ENCODE measurements at places on chromosomes 1 and 21. TPM values are rescaled to one million over a fixed set of nuclear protein-coding genes. Genes with fewer than 3 reads are reported as not detected.

DNA sequence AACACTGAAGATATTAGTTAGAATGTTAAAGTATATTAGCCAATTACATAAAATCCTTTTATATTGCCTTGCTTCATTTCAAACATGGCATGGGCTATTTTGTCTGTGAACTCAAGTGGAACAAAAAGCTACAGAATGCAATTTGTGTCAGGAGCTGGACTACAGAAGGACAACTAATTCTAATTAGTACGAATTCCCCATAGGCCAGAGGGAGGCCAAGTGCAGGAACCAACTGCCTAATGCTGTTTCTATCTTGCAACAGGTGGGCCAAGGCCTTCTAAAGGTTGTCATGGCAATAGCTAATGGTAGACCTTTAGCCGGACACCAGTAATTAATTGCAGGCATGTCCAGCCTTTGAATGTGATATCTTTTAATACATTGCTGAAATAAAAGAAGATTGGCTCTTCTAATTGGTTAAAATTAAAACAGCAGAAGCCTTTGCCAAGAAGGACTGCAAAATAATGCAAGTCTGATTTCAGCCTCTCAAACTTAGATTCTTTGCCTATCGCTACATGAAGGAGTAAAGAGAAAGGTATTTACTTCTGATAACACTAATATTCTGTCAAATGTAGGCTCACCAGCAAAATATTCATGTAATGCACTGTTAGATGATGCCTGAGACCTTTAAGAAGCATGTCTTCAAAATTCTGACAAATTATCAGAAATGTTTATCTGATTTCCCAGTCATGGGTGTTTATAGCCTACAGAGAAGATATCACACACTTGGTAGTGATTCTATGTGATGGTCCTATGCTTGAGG is 232.1 kb downstream of the LMO4 start:
- DNase-seq = no peak

DNA sequence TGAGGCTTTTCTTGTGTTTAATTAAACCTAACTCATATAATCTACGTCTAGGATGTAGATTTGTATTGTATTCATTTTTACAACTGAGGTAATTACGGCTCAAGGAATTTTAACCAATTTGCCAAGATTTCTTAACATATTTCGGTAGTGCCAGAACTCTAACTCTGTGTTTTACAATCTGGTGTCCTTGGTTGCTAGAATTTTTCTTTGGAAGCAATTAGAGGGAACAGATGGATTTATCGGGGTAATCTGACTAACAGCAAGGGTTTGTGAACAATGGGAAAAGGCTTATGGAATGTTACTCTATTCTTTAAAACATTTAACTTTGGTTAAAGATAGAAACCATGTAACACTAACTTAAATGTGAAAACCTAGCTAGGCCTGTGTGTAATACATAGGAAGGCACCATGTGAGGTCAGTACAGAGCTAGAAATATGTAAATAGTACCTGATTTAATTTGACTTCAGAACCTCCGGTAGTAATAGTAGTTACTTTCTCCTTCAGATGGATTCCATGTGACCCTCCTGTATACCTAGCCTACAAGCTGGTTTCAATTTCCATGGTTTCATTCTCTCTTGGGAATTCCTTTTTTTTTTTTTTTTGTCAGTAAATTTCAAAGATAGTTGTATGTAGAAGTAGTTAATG is 1.2 kb downstream of the MTF2 start:
- no peak for DNase-seq

- no peak for DNase-seq
These were observed 7.7 kb downstream of the ZBTB21 start for GRCh38 chr21:42002421-42002958.

NDC1 gene
- total RNA-seq = 7.7 TPM

DNA sequence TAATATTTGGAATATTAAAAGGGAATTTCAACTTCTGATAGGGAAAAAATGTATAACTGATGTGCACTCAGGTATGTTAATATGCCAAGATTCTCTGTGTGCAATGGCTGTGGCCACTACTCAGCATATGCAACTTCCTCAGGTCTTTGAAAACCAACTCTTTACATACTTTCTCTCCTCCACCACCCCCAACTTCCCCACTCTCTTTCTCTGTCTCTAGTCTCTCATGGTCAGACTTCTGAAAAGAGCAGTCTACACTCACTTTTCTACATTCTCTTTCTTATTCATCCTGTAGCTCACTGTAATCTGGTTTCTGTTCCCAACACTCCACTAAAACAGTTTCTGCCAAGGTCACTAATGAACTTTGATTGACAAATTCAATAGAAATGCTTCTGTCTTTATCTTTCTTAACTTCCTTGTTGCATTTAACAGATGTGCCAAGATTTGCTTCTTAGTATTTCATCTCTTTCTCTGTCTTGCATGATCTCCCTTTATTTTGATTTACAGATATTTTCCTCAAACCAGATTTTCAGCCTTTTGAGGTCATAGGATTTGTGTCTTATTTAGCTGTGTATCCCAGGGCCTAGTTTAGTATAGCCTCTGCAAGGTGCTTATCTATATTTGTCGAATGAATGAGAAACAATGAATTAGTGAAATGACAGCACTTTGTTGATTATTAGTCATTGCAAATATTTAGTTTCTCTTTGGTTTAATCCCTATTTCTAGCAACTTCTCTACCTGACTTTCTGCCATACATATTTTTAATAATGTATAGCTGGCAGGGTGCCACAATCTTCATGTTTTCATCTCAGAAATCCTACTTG is 168.9 kb downstream of the LMO4 start:
- no peak for DNase-seq

GRCh38 chr1:6967431-6968111 is 182.3 kb downstream of the CAMTA1 start:
- no peak for DNase-seq

DNA sequence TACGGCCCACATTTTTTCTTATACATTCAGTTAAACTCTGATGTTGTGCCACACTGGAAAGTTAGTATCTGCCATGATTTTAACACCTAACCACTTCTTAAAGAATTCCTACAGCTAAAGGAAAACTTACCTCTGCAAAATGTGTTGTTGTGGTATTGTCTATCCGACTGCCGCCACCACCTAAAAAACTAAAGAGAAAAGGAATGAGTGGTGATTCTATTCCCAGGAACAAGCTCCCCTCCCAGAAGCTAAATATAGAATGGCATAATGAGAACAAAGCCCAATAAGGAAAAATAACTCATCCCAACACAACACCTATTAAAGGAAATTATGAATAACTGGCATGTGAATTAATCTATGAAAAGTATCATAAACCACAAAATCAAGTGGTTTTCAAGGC is 39.5 kb downstream of the RNF115 start:
- no peak for DNase-seq

DNA sequence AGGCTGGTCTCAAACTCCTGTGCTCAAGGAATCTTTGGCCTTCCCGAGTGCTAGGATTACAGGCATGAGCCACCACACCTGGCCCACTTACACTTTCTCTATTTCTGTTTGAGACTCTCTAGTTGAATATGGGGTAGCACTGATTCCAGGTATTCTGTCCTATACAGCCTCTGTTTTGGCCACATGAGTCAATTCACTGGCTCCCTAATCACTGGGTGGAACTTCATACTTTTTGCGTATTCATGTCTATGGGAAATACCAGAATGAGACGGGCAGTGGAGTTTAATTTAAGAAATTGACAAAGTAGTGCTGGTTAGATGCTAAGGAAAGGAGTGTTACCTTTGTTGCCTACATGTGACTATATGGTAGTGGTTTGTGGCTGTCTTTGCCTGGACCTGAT is 35.5 kb downstream of the MACF1 start:
- no peak for DNase-seq

DNA sequence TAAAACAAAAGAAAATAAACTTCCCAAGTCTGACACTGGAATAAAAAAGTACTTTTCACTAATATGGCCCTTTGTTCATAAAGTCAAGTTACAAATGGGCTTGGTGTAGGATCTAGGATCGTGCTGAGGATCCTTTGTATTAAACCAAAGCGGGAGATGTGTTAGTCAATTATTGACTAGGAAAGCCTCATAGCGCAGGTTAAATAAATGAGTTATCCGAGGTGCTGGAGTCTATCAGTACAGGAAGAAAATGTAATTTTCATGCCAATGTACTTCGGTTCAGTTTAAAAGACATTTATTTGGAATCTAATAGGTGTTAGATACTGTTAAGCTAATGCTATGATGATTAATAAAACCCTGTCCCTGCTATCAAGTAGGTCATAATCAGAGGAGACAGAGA is 101.8 kb downstream of the TNR start:
- DNase-seq = no peak

- no peak for DNase-seq
These were observed 5.4 kb downstream of the OLFML3 start for GRCh38 chr1:113984710-113985109.

INSRR gene
- total RNA-seq = not detected

- DNase-seq = no peak
These were observed 26.1 kb downstream of the VPS13D start for GRCh38 chr1:12255913-12256312.

HRNR gene
- total RNA-seq = not detected

GNB1 gene
- total RNA-seq = 328 TPM

CACNA1E gene
- 0.06 TPM for total RNA-seq

AHCTF1 gene
- total RNA-seq = 28.8 TPM

- DNase-seq = peak; percentile 75
These were observed 776 bp downstream of the ITSN1 start for GRCh38 chr21:33642896-33643657.

FCRLB gene
- 2.0 TPM for total RNA-seq

SYCP1 gene
- total RNA-seq = not detected

AMY1C gene
- 8.7 TPM for total RNA-seq

DNA sequence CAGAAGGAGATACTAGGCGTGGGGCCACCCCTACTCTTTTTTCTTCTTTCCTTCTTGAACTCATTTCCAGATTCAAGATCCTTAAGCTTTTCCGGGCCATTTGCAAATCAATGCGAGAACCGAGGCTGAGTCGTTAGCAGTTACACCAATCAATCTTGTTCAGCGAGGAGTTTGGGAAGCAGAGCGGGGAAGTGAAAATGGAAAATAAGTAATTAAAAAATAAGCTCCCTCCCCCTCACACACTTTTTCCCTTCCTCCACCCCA is 1.7 kb upstream of the NEGR1 start:
- DNase-seq = no peak

CPLANE2 gene
- total RNA-seq = 11.7 TPM

CXADR gene
- 29.0 TPM for total RNA-seq

DCAF6 gene
- 49.9 TPM for total RNA-seq

DNA sequence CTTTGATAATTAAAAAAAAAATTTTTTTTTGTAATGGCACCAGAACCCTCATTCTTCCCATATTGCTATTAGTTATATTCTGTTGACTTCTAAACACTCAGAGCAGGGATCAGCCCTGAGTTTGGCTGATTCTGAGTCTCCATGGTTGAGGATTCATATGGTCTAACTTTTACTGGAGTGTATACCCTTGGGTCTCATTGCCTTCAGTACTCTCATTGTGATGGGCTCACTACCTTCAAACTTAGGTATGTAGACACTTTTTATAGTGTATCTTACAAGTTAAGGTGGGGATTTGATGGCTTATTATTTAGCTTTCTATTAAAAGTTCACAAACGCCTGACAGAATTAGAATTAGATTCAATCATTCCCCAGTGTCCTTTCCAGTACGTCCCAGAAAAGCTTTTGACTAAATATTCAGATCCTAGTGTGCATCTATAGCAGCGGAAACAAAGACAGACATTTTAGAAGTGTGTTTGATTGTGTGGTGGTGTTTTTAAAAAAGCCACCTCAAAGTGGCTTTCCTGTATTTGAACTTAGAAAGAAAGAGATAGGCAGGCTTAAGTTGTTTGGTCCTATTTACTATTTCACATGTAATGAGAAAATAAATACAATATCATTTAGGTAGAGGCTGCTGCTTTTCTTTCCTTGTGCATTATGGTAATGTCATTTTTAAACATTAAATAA is 1.4 kb downstream of the MACF1 start:
- no peak for DNase-seq

DNA sequence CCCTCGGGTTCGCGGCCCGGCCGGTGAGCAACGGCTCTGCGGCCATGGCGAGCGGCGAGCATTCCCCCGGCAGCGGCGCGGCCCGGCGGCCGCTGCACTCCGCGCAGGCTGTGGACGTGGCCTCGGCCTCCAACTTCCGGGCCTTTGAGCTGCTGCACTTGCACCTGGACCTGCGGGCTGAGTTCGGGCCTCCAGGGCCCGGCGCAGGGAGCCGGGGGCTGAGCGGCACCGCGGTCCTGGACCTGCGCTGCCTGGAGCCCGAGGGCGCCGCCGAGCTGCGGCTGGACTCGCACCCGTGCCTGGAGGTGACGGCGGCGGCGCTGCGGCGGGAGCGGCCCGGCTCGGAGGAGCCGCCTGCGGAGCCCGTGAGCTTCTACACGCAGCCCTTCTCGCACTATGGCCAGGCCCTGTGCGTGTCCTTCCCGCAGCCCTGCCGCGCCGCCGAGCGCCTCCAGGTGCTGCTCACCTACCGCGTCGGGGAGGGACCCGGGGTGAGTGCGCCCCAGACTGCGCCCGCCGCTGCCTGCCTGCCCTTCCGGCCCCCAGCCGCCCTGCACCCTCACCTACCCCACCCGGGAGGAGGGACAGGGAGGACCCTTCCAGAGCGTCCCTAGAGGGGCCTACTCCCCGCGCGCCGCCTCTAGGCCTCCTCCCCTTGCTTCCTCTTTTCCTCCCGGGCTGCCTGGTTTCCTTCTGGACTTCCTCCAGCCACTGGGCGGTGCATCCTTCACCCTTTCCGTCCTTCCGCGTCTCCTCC is at the start of gene RNPEP:
TSS of gene RNPEP (plus strand) at position 26 of the 757 bp plus-strand sequence. CDS start at position 45, 19 bp downstream.
- peak; percentile 89 for DNase-seq

PTCH2 gene
- 0.64 TPM for total RNA-seq

GRCh38 chr1:21956720-21957552 is 19.8 kb upstream of the HSPG2 start:
- DNase-seq = peak; percentile 91

CALML6 gene
- total RNA-seq = 0.90 TPM

DNA sequence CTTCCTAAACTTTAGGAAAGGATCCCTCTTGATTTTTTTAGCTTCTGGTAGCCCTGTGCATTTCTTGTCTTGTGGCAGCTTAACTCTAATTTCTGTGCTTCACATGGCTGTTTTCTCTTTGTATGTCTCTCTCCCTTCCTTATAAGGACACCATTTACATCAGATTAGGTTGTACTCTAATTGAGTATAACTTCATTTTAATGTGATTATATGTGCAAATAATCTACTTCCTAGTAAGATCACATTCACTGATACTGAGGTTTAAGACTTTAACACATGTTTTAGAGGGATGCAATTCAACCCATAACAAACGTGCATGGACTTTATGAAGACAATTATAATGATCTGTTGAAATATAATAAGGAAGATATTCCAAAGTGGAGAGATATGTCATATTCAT is 46.7 kb downstream of the RGS4 start:
- DNase-seq = no peak

DNA sequence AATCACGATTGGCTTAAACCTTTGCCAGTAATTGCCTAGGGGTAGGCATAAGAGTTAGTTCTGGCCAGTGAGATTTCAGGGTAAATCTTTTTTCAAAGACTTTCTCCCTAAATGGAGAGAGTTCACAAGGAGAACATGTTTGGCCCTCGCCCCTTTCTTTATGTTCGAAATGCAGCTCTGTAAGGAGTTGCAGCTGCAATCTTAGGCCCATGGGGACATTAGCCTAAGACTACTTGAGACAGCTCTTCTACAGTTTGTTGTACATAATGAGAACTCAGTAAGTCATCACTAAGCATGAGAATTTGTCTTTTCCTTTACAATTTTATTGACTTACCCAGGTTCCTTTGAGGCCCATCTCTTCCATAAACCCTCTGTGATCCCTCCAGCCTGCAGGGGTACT is 40.4 kb upstream of the GADD45A start:
- no peak for DNase-seq

GRCh38 chr1:212004895-212005608 is 30.3 kb downstream of the INTS7 start:
- DNase-seq = no peak

GRCh38 chr1:231163830-231164427 is 2.1 kb downstream of the TRIM67 start:
- DNase-seq = no peak
